Activated CD4-positive, alpha-beta memory T cell treated with anti-CD3 and anti-CD28 coated beads, Interleukin-2, amount 10 ng/mL, durations not matched to agents 7 days and 5 days (primary cell): ENCODE measurements at places on chromosomes 3 and 15. TPM values are rescaled to one million over a fixed set of nuclear protein-coding genes. Genes with fewer than 3 reads are reported as not detected.

GOLGA8J gene
- not detected for total RNA-seq

EOMES gene
- 5.6 TPM for total RNA-seq

RPP25 gene
- 5.1 TPM for total RNA-seq

ZXDC gene
- 23.8 TPM for total RNA-seq

MAP6D1 gene
- 0.55 TPM for total RNA-seq
